ENCODE measurements at places on chromosomes 12 and 14. TPM values are rescaled to one million over a fixed set of nuclear protein-coding genes. Genes with fewer than 3 reads are reported as not detected.

SLC5A8 gene
- 0.15 TPM for total RNA-seq

HAL gene
- 0.23 TPM for total RNA-seq

LTA4H gene
- 106 TPM for total RNA-seq

GLT1D1 gene
- total RNA-seq = 0.30 TPM

GMFB gene
- total RNA-seq = 40.5 TPM

ATXN2 gene
- total RNA-seq = 68.9 TPM

SERPINA10 gene
- total RNA-seq = not detected

KRT72 gene
- total RNA-seq = not detected

SLCO1C1 gene
- not detected for total RNA-seq

DNA sequence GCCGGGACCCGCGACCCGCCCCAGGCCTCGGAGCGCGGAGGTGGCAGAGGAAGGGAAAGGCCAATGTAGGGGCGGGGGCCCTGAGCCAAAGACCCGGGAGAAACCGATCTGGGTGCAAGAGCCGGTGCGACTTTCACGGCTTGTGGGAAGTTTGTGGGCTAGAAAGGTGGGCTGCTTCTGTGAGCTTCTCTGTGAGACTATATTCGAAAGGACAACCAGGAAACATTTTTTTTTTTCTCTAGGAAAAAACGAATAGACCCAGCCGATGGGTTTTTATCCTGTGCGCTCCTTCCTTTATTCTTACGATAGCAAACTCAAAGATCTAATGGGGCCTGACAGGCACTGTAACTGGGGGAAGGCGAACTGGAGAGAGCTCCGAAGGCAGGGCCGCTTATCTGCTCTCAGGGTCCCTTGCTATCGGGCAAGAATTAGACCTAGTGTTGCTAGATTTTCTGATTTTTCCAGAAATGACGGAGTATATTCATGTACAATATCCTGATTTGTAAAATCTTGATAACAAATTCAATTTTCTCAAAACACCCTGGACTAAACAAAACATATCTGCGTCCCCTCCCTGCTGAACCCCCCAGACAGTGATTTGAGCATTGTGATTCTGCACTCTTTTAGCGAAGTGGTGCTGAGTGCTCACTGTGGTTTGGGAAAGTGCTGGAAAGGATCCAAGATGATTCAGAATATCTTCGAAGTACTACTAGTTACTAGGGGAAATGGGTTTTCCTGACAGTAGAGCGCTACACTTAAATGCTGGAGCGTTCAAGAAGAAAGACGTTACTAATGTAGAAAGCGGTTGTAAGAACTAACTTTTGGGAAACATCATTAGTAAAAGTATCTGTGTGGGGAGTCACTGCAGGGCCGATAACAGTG, 563 bp upstream of the STXBP6 start:
- no peak overlapping the region for H3K27ac ChIP-seq
- H3K27me3 ChIP-seq = no peaks in the 10 kb centered on the region

DNA sequence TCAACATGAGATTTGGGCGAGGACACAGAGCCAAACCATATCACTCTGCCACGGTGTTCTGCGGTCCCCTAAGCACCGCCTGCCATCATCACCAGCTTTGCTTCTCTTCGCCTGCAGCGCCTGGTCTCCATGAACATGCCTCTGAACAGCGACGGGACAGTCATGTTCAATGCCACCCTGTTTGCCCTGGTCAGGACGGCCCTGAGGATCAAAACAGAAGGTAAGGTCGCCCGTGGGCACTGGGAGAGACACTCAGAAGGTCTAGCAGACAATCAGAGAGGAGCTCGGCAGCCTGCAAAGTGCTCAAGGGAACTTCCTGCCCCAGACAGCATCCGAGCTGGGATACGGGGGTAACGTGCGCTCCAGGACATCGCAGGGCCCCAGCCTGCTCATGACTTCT, 126.0 kb upstream of the FKBP4 start:
- H3K27me3 ChIP-seq = no peaks in the 10 kb centered on the region
- no peak overlapping the region for H3K27ac ChIP-seq
- no peaks in the 10 kb centered on the region for H3K4me1 ChIP-seq
- no peak for DNase-seq

GRCh38 chr14:95117937-95118721, 39.2 kb downstream of the DICER1 start:
- H3K4me1 ChIP-seq = no peaks in the 10 kb centered on the region
- H3K27me3 ChIP-seq = no peaks in the 10 kb centered on the region
- H3K4me3 ChIP-seq = no peak overlapping the region
- no peaks in the 10 kb centered on the region for H3K36me3 ChIP-seq
- no peak overlapping the region for H3K27ac ChIP-seq

- no peak overlapping the region for H3K4me3 ChIP-seq
- no peak for DNase-seq
- peaks cover 14% of the 10 kb centered on the region for H3K4me1 ChIP-seq
- H3K27me3 ChIP-seq = no peaks in the 10 kb centered on the region
- no peak overlapping the region for H3K27ac ChIP-seq
These were observed 54.6 kb downstream of the PSMA6 start for GRCh38 chr14:35346738-35347322.

GRCh38 chr12:32995623-32996022, 99.0 kb upstream of the PKP2 start:
- H3K27me3 ChIP-seq = no peaks in the 10 kb centered on the region
- no peaks in the 10 kb centered on the region for H3K36me3 ChIP-seq
- DNase-seq = no peak
- no peak overlapping the region for H3K27ac ChIP-seq
- H3K4me3 ChIP-seq = no peak overlapping the region

DNA sequence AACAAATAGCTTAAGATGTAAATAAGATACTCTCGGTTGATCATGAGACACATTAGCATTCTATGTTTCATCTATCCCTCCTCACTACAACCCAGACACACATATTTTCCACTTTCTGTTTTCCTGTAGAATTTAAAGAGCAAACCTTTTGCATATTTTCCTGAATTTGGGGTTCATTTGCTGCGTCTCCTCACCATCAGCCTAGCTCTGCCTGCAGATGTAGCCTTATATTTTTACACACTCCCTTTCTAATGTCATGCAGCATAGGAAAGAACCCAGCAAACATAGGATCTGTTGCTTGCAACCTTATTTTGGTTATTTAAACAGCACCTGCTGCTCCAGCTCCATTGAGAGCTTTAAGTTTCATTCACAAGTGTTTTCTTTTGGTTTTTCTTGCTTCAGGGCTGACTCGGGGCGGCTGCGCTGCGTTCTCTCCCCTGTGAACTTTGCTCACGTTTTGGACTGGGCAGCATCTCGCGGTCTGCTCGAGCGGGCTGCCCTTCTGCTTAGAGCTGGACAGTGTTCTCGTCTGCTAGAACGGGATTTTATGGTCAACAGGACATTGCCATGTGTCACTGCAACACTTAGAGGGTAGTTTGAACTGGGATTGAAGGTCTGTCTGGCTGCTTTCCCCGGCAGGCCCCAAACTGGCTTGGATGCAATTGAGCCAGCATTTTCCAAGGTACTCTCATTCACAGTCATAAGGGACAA, 57.8 kb upstream of the VRK1 start:
- H3K36me3 ChIP-seq = no peaks in the 10 kb centered on the region
- no peak overlapping the region for H3K27ac ChIP-seq
- peaks cover 2% of the 10 kb centered on the region for H3K4me1 ChIP-seq
- no peak for DNase-seq

- H3K27me3 ChIP-seq = no peaks in the 10 kb centered on the region
- no peak overlapping the region for H3K4me3 ChIP-seq
- H3K27ac ChIP-seq = no peak overlapping the region
- no peaks in the 10 kb centered on the region for H3K36me3 ChIP-seq
- no peak for DNase-seq
These were observed 435.4 kb downstream of the TMTC2 start for GRCh38 chr12:83121897-83122622.

GRCh38 chr12:80938397-80938796, 663 bp upstream of the LIN7A start:
- H3K4me3 ChIP-seq = no peak overlapping the region
- H3K27me3 ChIP-seq = no peaks in the 10 kb centered on the region
- H3K36me3 ChIP-seq = no peaks in the 10 kb centered on the region
- no peaks in the 10 kb centered on the region for H3K4me1 ChIP-seq

GRCh38 chr12:117671734-117672133, 297.1 kb downstream of the KSR2 start:
- no peak for DNase-seq
- H3K4me3 ChIP-seq = no peak overlapping the region
- no peak overlapping the region for H3K27ac ChIP-seq
- no peaks in the 10 kb centered on the region for H3K4me1 ChIP-seq
- H3K27me3 ChIP-seq = no peaks in the 10 kb centered on the region

- no peak overlapping the region for H3K4me3 ChIP-seq
- H3K36me3 ChIP-seq = no peaks in the 10 kb centered on the region
- no peaks in the 10 kb centered on the region for H3K27me3 ChIP-seq
- no peak for DNase-seq
- H3K4me1 ChIP-seq = peaks cover 6% of the 10 kb centered on the region
These were observed 27.1 kb downstream of the KRT18 start for GRCh38 chr12:52975820-52976573.

- no peaks in the 10 kb centered on the region for H3K4me1 ChIP-seq
- no peak overlapping the region for H3K27ac ChIP-seq
- H3K36me3 ChIP-seq = no peaks in the 10 kb centered on the region
- no peak overlapping the region for H3K4me3 ChIP-seq
- DNase-seq = no peak
These were observed 13.7 kb upstream of the SPTLC2 start for GRCh38 chr14:77630111-77630510.

Data from ovary (tissue), 10 donors.